ENCODE measurements at places on chromosomes 2 and 18. TPM values are rescaled to one million over a fixed set of nuclear protein-coding genes. Genes with fewer than 3 reads are reported as not detected.

- no peaks in the 10 kb centered on the region for H3K4me1 ChIP-seq
- DNase-seq: no peak
- H3K36me3 ChIP-seq: no peaks in the 10 kb centered on the region
- H3K27ac ChIP-seq: no peak overlapping the region
- H3K4me3 ChIP-seq: no peak overlapping the region
Measured at GRCh38 chr2:102012061-102012614, 20.4 kb downstream of the IL1R2 start.

DNA sequence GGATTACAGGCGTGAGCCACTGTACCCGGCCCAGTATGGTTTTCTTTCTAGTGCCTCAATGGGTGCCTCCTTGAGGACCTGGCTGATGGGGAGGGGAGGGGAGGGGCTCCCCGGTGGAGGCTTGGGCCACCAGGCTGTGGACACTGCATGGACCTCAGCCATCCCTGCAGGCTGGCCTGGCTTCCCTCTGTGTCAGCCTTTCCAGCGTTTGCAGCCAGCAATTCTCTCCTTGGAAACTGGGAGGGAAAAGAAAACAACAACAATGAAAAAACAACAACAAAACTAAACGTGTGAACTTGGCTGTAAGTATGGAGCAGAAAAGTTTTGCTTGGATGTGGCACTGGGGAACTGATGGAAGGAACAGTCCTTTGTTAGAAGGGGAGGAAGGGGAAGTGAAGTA lies 159.3 kb downstream of the GLI2 start:
- no peak overlapping the region for H3K27ac ChIP-seq
- H3K4me1 ChIP-seq: no peaks in the 10 kb centered on the region
- no peak for DNase-seq
- no peak overlapping the region for H3K4me3 ChIP-seq

DNA sequence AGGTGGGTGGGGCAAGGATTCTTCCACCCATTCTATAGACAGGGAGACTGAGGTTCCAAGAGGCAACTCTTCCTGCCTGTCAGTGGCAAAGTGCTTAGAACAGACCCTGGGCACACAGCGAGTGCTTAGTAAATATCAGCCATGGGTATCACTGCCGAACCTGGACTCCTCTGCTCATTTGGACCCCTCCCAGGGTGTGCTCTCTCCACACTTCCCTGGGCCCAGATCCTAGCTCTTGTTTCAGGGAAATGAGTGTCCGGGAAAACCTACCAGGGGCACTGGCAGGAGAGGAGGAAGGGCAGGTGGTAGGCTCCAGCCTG lies 136.3 kb downstream of the CYP26B1 start:
- no peak overlapping the region for H3K27ac ChIP-seq
- no peaks in the 10 kb centered on the region for H3K4me1 ChIP-seq
- no peak overlapping the region for H3K4me3 ChIP-seq
- DNase-seq: no peak
- H3K27me3 ChIP-seq: no peaks in the 10 kb centered on the region

GRCh38 chr2:45307147-45307546 lies 297.9 kb upstream of the SIX2 start:
- H3K27ac ChIP-seq: no peak overlapping the region
- H3K27me3 ChIP-seq: no peaks in the 10 kb centered on the region
- no peaks in the 10 kb centered on the region for H3K36me3 ChIP-seq
- DNase-seq: no peak

GRCh38 chr2:46818141-46818621 lies 97.4 kb downstream of the MCFD2 start:
- no peaks in the 10 kb centered on the region for H3K36me3 ChIP-seq
- no peak overlapping the region for H3K4me3 ChIP-seq
- H3K27me3 ChIP-seq: no peaks in the 10 kb centered on the region
- H3K4me1 ChIP-seq: no peaks in the 10 kb centered on the region
- DNase-seq: peak; percentile 43

GRCh38 chr2:63700271-63700670 lies 111.5 kb downstream of the MDH1 start:
- H3K4me1 ChIP-seq: no peaks in the 10 kb centered on the region
- DNase-seq: no peak
- no peaks in the 10 kb centered on the region for H3K27me3 ChIP-seq
- H3K4me3 ChIP-seq: no peak overlapping the region
- no peaks in the 10 kb centered on the region for H3K36me3 ChIP-seq

GRCh38 chr2:5227062-5227699 lies 465.0 kb upstream of the SOX11 start:
- H3K4me1 ChIP-seq: no peaks in the 10 kb centered on the region
- no peak overlapping the region for H3K27ac ChIP-seq
- H3K4me3 ChIP-seq: no peak overlapping the region
- no peaks in the 10 kb centered on the region for H3K27me3 ChIP-seq

DNA sequence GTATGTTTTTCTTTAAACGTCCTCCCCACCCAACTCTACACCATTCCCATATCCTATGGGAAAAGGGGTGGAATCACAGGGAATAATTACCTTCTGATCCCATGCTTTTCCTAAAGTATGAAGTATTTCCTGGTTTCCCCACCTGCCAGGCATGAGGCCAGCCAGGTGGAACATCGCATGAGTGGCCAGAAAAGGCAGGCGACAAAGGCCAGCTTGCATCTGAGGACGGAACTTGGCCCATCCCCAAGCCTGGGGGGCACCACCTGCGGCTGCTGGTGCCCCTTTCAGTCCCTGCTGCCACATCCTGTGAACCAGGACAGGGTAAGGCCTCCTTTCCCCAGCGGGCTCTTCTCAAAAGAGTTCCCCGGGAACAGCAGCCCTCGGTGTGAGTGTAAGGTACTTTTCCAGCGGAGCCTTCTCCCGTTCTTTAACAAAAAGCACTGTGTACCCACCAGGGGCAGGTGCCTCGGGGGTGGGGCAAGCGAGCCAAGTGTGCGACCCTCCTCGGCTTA lies 1.2 kb upstream of the ERFE start:
- H3K27ac ChIP-seq: no peak overlapping the region
- H3K4me1 ChIP-seq: no peaks in the 10 kb centered on the region
- H3K4me3 ChIP-seq: no peak overlapping the region
- H3K36me3 ChIP-seq: no peaks in the 10 kb centered on the region
- no peak for DNase-seq
- peaks cover 13% of the 10 kb centered on the region for H3K27me3 ChIP-seq

- no peak overlapping the region for H3K27ac ChIP-seq
- no peak overlapping the region for H3K4me3 ChIP-seq
- H3K36me3 ChIP-seq: no peaks in the 10 kb centered on the region
- no peaks in the 10 kb centered on the region for H3K27me3 ChIP-seq
- no peaks in the 10 kb centered on the region for H3K4me1 ChIP-seq
Measured at GRCh38 chr18:74400813-74401212, 56.3 kb downstream of the DIPK1C start.

GRCh38 chr18:47775961-47776360 lies 154.5 kb downstream of the SMAD2 start:
- DNase-seq: no peak
- no peaks in the 10 kb centered on the region for H3K36me3 ChIP-seq
- no peaks in the 10 kb centered on the region for H3K4me1 ChIP-seq
- no peak overlapping the region for H3K4me3 ChIP-seq
- H3K27me3 ChIP-seq: no peaks in the 10 kb centered on the region
- no peak overlapping the region for H3K27ac ChIP-seq

GRCh38 chr18:2547477-2548087 lies 23.7 kb downstream of the METTL4 start:
- no peak overlapping the region for H3K4me3 ChIP-seq
- no peaks in the 10 kb centered on the region for H3K4me1 ChIP-seq
- no peaks in the 10 kb centered on the region for H3K27me3 ChIP-seq

DNA sequence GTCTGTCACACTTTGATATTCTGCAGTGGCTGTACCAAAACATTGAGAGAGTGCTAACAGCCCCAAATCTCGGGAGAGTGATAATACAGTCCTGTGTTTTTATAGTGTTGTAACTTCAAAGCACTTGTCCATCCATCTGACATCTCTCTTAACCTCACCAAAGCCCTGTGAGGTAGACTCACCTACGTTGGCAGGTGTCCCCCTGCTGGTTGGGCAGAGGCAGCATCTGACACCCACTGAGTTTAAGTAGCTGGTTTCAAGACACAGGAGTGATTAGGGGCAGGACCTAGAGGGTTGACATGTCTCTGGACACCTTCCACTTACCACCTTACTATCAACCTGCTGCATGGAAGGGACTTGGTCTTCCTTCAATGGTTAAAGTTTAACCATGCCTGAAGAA lies 22.9 kb downstream of the COLEC12 start:
- H3K36me3 ChIP-seq: no peaks in the 10 kb centered on the region
- H3K4me3 ChIP-seq: no peak overlapping the region
- no peaks in the 10 kb centered on the region for H3K4me1 ChIP-seq
- DNase-seq: no peak

- H3K36me3 ChIP-seq: no peaks in the 10 kb centered on the region
- H3K4me1 ChIP-seq: no peaks in the 10 kb centered on the region
- DNase-seq: no peak
- H3K27ac ChIP-seq: no peak overlapping the region
Measured at GRCh38 chr18:56322406-56322805, 316.0 kb downstream of the TXNL1 start.

The CNTNAP5 gene
- total RNA-seq: 0.35 TPM

The DSEL gene
- 0.72 TPM for total RNA-seq

The ADAM23 gene
- 0.93 TPM for total RNA-seq

The CCDC148 gene
- 0.13 TPM for total RNA-seq

The TGFA gene
- total RNA-seq: 25.8 TPM

The PAX3 gene
- total RNA-seq: 0.16 TPM

The CHRNG gene
- not detected for total RNA-seq

The TP53I3 gene
- 67.5 TPM for total RNA-seq

Data from colonic mucosa (tissue), 4 donors.